ENCODE measurements at places on chromosomes 5 and 9.

GRCh38 chr5:33531824-33532223 is 91.1 kb downstream of the TARS1 start:
- no peak for DNase-seq

- DNase-seq = no peak
Observed at GRCh38 chr9:72674961-72675360, 153.6 kb downstream of the TMC1 start.

- DNase-seq = no peak
Observed at GRCh38 chr9:110199643-110200042, 8.3 kb downstream of the C9orf152 start.

- no peak for DNase-seq
Observed at GRCh38 chr5:129696636-129697035, 51.3 kb upstream of the MINAR2 start.

GRCh38 chr9:71901695-71902597 is 9.0 kb downstream of the ABHD17B start:
- DNase-seq = no peak

- no peak for DNase-seq
Observed at GRCh38 chr9:22508790-22509189, 62.2 kb downstream of the DMRTA1 start.

DNA sequence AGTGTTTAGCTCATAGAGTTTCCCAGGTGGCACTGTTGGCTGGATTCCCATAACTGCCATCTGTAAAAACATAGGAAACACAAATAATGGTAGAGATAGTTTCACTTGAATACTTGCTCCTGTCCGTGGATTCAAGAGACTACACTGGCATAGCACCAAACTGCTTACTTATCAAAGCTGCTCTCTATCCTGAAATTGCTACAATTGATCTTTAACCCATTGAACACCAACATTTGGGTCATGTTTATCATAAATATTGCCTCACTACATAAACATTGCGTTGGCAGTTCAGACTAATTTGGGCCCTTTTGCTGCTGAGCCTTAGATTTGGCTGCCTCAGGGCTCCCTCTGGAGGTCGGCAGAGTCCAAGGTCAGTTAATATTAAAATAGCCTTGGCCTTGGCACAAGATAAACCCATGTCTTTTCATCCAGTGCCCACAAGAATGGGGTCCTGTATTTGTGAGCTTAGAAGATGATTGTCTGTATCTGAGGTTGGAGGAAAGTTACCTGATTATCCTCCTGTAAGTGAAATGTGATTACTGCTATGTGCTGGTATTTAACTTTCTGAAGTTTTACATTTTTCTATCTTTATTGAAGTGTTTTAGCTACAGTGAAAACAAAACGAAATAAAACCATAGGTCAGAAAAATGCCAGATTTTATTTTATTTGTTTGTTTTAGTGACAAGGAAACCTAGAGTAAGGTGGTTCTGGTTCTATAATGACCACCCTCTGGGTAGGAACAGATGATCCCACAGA is 4.0 kb upstream of the RANBP3L start:
- peak; percentile 64 for DNase-seq

GRCh38 chr9:82549174-82549821 is 513.6 kb downstream of the RASEF start:
- DNase-seq = no peak

DNA sequence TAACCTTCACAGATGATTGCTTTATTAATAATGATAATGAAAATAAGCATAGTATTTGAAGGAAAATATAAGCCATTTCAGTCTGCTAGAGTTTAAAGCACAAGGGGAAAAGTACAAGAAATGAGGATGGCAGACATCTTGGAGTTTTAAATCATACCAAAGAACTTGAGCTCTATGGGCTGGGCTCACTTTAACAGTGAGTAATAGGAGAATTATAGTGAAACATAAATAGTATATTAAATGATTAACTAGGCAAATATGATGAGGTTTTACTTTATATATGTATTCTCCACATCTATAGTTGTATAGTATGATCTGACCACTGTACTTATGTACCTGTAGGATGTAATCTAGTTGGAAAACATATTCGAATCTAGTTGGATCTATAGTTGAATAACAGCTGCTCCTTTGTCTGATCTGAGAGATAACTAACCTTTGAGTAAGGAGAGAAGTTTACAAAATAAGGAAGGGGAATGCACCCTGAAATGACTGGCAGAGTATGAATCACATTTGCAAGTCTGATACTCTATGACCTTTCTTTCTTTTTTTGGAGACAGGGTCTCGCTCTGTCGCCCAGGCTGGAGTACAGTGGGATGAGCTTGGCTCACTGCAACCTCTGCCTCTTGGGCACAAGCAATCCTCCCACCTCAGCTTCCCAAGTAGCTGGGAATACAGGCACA is 17.6 kb downstream of the MEGF9 start:
- no peak for DNase-seq

- DNase-seq = peak; percentile 83
Observed at GRCh38 chr9:128892221-128892921, 10.4 kb downstream of the LRRC8A start.

GRCh38 chr5:62494772-62495171 is 82.2 kb downstream of the IPO11 start:
- DNase-seq = no peak

GRCh38 chr5:96633820-96634219 is 28.4 kb upstream of the CAST start:
- DNase-seq = no peak

GRCh38 chr5:35813521-35813920 is 43.2 kb upstream of the IL7R start:
- DNase-seq = no peak

GRCh38 chr5:180439911-180440769 is 54.0 kb upstream of the CNOT6 start:
- DNase-seq = no peak

DNA sequence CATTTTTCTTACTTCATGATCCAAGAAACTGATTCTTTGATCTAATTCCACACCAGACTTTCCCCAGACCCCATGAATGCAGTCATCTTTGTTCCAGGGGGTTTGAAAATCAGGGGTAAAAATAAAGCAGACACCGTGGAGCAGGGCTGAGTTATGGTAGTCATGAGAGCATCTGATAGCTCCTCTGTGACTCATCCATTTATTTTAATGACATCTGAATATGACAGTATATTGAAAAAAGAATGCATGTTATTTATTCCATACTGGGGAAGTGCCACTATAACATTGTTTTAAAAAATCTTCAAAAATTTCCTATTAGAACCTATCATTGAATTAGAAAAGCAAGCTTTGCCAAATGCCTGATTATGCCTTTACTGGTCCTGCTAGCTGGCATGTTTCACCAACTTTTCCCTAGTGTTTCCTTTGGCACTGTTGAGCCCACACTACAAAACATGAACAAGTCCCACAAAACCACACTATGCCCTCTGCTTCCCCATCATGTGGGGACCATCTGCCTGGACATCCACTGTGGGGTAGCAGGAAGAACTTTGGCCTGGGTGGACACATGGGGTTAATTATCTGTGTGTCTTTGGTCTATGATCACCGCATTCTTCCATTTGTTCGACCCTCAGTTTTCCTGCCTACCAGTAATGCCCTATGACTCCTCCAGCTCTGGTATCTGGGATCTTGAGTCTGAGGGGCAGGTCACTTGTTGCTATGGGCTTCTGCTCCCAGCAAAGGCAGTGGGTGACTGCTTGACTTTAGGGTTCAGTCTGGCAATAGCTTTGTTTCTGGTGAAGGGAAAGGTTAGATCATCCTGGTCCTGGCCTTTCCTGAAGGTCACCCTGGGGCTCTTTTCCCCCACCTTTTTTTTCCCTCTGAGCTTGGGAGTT is 82.7 kb upstream of the PANK3 start:
- DNase-seq = no peak

DNA sequence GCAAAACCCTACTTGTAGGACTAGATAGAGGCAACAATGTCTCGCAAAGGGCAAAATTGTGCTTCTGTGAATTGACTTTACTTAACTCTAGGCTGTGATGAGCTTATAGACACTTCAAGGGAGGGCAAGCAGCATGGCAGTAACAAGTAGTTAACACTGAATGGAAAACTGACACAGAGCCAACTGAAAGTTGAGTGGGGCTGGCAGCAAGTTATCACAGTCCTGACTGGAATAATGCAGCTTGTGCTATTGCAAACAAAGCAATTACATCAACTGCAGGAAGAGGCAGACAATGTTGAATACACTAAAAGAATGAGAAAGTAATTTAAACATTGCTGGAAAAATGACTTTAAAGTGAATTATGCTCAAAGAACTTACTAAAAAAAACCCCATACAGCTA is 62.2 kb downstream of the RNF38 start:
- no peak for DNase-seq

- no peak for DNase-seq
Observed at GRCh38 chr5:147701468-147701867, 81.1 kb downstream of the JAKMIP2 start.

- peak; percentile 65 for DNase-seq
Observed at GRCh38 chr9:112119225-112120029, 55.7 kb downstream of the SUSD1 start.

DNA sequence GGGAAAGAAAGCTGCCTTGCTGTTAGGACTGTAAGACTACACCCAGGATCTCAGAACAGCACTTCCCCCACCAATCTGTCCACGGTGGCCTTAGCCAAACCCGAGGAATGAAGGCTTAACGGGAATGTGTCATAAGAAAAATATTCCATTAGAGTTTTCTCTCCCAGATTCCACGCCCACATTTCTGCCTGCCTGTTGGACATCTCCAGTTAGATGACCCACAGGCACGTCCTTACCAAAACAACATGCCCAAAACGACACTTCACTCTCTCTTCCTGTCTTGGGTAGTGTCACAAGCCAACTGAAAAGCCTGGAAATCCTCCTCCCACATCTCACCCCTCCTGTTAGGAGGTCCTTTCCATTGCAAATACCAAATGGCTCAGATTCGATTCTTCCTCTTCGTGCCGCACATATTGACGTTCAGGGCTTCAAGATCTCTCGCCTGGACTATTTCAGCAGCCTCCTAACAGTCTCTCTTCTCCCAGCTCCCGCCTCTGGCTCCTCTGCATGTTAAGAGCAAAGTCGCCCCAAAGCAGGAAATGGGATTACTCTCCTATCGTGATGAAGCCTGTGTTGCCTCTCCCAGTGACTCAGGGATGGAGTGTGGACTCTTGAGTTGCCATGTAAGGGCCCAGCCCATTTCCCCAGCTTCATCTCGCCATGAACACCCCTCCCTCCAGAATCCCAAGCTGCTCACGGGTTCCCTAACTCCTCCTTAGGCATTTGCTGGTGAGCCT is 159.3 kb downstream of the NR3C1 start:
- DNase-seq = peak; percentile 97

DNA sequence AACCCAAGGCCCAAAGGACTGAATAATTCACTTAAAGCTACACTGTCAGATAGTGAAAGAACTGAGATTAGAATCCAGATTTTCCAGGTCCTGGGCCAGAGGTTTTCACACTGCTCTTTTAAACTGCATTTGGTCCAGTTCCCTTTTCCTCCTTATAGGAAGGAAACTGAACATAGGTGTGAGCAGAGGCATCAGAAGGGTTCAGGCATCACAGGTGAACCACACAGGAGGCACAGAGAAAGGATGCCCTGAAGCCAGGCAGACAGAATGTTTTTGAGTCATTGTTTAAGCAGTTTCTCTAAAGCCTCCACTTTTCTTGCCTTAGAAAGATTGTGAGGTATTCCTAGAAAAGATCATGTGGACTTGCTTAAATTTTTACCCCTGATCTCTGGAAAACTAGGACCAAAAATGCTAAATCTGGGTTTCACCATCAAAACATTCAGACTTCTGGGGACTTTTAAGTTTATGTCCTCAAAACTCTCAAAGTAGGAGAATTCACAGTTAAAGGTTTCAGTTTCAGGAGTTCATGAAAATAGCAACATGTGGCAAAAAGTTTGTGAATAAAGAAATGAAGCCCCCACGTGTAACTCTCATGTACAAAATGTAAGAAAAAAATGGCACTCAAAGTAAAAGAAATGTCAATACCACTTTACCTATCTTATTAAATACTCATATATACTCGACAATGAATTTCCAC is 386.1 kb downstream of the NTRK2 start:
- DNase-seq = no peak

DNA sequence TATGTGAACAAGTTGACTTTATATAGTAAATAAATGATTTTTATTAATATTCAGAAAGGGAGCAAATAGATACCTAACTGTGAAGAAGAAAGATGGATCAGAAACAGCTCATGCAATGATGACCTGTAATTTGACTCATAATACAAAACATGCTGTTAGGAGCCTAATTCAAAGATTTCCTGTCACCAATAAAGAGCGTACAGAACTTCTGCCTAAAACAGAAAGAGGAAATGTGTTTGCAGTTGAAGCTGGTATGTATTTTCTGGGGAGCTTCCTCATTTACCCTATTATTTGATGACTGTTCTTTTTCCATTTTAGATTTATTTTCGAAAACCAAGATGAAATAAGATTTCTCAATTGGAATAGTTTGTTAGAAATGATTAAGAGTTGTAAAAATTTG is 11.4 kb downstream of the YTHDC2 start:
- DNase-seq = no peak

GRCh38 chr9:117080765-117081390 is 334.0 kb downstream of the ASTN2 start:
- no peak for DNase-seq

GRCh38 chr9:121745396-121745695 is 93.9 kb downstream of the DAB2IP start:
- no peak for DNase-seq

- no peak for DNase-seq
Observed at GRCh38 chr5:102802708-102803458, 47.8 kb downstream of the PAM start.

GRCh38 chr9:69853421-69853820 is 32.8 kb downstream of the CFAP95 start:
- no peak for DNase-seq

- no peak for DNase-seq
Observed at GRCh38 chr5:108266242-108266641, 115.7 kb downstream of the FBXL17 start.

DNA sequence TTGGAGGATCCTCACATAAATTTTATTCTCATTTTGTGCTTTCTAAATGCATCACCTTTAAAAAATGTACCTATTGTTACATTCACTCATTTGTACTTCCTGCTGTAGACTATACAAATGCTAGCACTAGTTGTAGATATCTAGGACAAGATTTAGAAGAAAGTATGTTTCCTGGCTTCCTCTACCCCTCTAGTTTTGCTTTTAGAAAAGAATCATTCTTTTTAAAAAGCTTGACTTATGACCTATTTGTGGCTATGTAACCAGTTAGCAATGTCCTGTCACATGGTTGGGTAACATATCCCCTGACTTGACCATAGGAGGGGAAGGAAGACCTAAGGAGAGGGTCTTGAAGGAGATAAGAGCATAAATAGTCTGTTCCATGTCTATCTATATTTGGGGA is 13.3 kb downstream of the CAMK4 start:
- no peak for DNase-seq

- no peak for DNase-seq
Observed at GRCh38 chr5:73968729-73969128, 342.7 kb downstream of the ARHGEF28 start.

- no peak for DNase-seq
Observed at GRCh38 chr5:115599924-115600323, 2.4 kb downstream of the TICAM2 start.

DNA sequence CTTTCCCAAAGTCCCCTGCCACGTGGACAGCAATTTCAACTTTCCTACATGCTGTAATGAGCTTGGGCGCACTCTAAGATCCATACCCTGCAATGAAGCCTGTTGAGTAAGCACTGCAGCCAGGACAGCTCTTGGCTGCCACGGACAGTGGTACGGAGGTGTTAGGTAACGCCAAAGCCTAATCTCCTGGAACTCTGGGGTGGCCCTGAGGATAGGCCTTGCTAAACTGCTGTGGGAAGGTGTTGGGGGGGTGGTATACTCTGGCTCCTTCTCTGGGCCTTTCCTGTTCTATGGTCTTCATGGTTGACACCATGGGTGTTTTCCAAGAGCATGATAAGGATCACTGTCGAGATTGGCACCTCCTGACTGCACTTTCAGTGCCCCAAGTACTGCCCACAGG is 66.4 kb upstream of the PITX1 start:
- no peak for DNase-seq

All from astrocyte of the spinal cord (primary cell).